ENCODE measurements at places on chromosomes 11 and 22.

DNA sequence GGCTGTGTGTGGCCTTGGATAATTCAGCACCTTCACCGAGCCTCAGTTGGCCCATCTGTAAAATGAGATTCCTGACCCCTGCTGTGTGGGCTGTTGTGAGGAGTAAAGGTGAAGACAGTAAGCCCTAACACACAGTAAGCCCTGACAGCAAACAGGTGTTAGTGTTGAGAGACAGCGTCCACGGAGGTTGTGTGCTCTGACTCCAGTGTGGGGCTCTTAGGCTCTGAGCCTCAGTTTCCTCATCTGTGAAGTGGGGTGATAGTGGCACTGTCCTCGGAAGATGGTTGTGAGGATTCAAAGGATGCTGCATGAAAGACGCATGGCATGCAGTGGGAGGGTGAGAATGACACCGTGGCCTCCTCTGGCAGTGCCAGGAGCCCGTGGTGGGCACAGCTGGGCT lies 14.2 kb downstream of the DPP3 start:
- no peak for DNase-seq

DNA sequence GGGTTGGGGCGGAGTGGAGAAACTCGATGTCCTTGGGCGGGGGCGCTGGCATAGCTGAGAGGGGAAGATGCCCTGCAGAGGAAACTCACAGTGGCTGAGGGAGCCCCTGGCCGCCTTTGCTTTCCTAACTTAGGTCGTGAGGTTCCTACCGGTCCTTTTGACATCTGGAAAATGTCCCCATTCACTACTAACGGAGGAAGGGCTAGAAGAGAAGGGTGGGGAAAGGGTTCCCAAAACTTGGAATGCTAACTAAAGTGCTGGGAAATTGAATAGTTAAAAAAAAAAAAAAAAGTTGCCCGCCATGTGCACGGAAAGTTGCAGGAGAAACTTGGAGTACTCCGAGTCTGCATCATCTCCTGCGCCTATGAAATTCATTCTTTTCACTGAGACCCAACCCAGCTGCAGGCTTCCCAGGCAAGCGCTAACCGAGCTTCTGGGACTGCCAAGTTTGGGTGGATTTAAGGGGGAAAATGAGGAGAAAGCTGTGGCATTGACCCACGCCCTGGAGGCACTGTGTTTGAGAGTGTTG lies 796 bp downstream of the TIMP3 start:
- no peak for DNase-seq

DNA sequence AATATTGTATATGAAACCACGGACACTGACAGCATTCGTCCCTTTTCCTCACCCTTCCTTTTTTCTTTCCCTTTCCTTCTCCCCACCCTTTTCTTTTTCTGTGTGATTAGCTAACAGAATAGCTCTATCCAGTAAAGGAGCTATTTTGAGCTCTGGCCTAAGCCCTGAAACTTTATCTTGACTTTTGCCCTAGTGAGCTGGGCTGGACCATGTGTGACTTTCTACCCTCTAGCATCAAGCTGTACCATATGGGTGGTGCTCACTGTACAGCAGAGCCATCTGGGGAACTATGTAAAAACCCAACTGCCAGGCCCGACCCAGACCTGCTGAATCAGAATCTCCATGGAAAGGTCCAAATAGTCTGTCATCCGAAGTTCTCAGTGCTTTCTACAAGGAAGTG lies 21.9 kb upstream of the PANX1 start:
- DNase-seq = no peak

DNA sequence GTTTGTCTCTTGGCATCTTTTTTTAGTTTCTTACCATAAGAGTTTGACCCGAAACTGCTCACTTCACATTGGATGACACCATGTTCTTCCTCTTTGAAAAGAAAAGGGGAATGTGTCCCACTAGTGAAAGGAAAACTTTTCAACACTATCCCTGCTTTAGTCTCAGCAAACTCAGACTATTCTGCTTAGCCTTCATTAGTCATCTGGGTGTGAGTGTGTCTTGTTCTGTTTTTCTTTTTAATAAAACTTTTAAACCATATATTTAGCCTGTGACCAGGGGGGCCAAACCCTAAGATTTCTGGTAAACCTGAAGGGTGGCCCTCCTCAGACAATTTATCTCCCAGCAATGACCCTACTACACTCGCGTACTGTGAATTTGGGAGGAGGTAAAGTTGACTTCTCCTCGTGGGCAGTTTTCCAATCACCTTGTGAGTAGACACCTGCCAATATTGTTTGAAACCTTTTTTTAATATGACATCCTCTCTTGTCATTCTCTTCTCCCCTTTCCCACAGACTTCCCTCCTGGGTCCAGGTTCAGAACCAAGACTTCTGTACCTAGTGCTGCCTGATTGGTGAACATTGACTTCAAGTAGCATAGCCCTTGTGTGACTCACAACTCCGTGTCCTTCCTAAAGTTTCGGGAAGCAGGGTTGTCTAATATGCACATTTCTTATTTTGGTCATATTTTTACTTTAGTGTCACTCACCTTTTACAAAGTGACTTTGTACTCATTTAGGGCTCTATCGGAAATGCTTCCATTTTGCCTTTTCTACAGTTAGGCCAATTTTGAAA lies 39.9 kb downstream of the DBX1 start:
- DNase-seq = no peak

- DNase-seq = peak; percentile 71
These were observed at the start of gene PHF21B for GRCh38 chr22:45009606-45010531. PHF21B (minus strand) TSS chr22:45010005; CDS start chr22:45009549, 456 bp downstream.

- no peak for DNase-seq
These were observed 3.0 kb upstream of the SWAP70 start for GRCh38 chr11:9660886-9661285.

DNA sequence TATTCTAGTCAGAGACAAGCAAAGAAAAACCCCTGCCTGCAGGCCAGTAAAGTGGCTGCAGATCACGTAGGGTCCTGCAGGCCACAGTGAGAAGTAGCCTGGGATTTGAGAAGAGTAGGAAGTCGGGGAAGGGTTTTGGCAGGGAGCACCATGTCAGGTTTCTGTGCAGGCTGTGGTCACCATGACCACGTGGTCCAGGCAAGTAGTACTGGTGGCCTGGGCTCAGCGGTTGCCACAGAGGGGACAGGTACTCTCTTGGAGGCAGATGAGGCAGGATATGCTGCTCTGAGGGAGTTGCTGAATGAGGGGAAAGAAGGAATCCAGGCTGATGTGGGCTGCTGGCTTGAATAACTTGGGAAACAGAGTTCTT lies 46.5 kb downstream of the PISD start:
- no peak for DNase-seq

- no peak for DNase-seq
These were observed 14.2 kb upstream of the OR6A2 start for GRCh38 chr11:6813656-6814055.

GRCh38 chr11:96782632-96783031 lies 392.8 kb downstream of the JRKL start:
- no peak for DNase-seq
